Stimulated activated CD4-positive, alpha-beta T cell treated with anti-CD3 and anti-CD28 coated beads, Interleukin-15, amount 100 ng/mL, for 24 hours (primary cell): ENCODE measurements at places on chromosomes 2 and 18.

- DNase-seq: no peak
Measured at GRCh38 chr2:16114070-16114469, 173.7 kb downstream of the MYCN start.

- no peak for DNase-seq
Measured at GRCh38 chr2:179558010-179558934, 293.6 kb upstream of the SESTD1 start.

DNA sequence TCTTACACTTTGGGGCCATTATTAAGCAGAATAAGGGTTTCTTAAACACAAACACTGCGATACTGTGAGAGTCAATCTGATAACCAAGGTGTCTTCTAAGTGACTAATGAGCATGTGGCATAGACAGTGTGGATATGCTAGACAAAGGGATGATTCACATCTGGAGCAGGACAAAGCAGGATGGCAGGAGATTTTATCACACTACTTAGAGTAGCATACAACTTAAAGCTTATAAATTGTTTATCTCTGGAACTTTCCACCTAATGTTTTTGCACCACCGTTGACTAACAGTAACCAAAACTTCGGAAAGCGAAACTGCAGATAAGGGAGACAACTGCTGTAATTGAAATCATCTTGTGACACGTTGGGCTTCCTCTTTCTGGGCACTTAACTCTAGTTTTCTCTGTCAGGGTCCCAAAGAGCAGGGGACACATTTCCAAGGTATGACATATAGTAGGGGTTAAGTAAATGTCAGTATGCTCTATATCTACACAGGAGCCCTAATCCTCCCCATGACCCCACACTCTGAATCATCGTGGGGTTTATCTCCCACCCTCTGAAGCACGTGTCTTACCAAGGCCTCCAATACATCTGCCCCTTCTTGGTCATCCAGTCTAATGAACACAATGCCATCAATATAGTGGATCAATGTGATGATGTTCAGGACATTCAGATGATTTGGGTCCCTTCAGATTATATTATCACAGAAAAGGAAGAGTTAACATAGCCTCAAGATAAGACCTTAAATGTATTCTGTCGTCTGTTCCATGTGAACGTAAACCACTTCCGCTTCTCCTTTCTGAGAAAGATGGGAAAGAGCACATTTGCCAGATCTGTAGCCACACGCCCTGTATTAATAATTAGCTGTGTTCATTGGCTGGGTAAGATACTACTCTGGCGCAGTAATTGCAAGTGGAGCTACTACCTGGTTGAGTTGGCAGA, 78.7 kb downstream of the FTCDNL1 start:
- no peak for DNase-seq

GRCh38 chr2:68231061-68231372, 21.3 kb downstream of the PPP3R1 start:
- no peak for DNase-seq

GRCh38 chr18:901761-902160, 2.9 kb upstream of the ADCYAP1 start:
- no peak for DNase-seq

DNA sequence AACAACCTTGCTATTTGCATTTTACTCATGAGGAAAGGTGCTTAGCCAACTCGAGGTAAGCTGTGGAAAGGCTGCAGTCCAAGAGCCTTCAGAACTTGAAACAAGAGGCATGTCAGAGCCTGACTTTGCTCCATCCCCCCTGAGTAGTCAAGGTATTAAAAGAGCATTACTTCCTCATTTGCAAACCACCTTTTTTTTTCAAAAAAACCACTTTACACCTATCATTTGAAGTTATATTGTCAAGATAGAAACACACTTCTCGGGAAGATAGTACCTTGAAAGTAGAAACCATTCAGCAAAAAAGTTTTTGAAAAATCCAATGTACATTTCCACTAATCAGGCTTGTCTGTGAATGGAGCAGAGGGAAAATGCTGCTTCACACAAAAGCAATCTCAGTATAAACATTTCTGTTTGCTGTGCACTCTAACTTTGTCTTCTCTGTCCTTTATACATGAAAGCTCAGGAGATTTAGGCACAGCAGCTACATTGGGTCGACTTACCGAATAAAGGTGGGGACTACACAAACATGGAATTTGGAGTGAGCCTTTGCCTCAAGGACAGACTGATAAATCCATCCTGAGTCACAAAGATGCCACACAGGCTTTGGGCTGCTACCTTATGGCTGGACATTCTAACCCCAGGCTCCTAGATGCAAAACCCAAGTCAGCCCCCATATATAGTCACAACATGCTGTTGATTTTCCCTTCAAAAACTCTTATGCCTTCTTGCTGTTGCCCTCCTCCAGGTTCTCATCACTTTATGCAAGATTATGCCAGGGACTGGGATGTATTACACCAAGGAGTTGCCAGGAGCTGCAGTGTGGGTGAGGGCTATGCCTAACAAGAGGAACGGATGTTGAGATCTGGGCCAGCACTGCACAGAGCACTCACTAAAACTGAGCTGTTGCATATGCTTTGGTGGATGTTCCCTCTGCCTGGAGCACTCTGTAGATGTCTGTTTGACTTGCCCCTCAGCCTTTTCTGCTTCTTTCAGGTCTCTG, 41.4 kb upstream of the EML4 start:
- DNase-seq: no peak

DNA sequence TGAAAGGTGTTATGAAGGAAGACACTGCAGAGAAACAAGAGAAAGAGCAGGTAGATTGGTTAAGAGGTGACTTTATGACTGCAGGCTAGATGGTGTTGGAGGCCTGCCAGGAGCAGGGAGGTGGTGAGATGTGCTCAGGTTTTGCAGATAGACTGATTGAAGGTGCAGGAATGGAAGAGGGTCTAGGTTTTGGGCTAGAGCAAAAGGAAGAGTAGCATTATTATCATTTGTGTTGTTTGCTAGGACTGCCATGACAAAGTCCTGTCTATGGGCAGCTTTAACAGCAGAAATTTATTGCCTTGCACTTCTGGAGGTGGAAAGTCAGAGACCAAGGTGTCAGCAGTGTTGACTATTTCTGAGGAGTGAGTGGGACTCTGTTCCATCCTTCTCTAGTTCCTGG, 172.9 kb upstream of the SOX11 start:
- DNase-seq: no peak

- peak; percentile 45 for DNase-seq
Measured at GRCh38 chr2:195318440-195319111, 338.4 kb upstream of the SLC39A10 start.

DNA sequence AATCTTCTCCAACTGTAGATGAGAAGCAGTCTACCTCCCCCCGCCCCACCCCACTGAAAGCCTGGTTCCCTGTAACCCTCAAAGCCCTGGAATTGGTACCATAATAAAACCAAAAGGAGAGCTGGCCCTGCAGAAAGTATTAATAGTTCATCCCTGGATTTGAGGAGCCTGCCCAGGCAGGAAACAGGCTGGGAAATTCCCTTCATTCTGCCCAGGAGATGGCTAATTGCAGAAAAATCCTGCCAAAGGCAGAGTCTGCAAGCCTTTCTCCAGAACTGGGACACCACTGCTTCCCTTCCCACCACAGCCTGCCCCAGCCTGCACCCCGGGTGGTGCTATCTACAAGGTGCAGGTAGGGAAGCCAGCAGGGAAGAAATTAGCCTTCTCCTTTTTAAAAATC, 16.3 kb downstream of the GKN2 start:
- DNase-seq: no peak

DNA sequence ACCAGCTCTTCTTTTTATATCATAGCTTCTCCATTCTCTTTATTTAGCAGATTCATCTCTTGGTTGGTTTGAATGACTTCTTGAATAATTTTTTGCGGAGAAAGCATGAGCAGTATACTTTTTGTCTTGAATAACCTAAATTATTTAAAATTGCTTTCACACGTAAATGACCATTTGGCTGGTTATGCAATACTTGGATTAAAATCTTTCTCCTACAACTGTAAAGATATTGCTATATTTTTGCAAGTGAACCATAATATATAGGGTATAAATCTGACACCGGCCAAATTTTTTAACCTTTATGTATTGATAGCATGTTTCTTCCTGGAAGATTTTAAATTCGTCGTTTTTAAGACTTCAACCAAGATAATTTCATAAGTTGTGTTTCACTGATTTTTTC, 6.2 kb upstream of the ZSWIM2 start:
- no peak for DNase-seq

- DNase-seq: no peak
Measured at GRCh38 chr2:228798458-228799207, 472.5 kb downstream of the PID1 start.

DNA sequence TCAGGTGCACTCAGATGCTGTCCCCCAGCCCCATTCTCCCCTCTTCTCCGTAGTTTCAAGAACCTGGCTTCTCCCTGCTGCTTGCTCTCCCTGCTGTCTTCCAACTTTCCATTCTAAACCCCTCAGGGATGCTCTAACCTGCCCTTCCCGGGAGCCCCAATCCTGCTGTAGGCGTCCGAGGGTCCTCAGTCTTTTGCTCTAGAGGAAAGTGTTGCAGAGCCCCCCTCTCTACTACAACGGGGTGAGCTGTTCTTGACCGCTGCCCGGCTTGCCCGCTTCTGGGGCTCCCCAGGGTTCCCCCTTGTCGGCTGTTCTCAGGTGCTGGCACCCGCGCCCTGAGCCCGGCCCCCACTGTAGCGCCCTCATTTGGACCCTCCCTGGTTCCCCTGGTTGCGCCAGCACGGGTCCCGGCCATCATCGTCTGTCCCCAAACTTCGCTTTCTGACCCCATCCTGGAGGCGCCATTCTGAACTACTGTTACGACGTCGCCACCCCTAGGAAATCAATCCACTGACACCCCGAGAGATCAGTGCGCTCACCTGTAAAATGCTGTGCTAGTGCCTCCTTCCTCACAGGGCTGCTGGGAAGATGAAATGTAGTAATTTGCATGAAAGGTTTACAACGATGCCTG, 31.9 kb upstream of the REG3G start:
- no peak for DNase-seq

DNA sequence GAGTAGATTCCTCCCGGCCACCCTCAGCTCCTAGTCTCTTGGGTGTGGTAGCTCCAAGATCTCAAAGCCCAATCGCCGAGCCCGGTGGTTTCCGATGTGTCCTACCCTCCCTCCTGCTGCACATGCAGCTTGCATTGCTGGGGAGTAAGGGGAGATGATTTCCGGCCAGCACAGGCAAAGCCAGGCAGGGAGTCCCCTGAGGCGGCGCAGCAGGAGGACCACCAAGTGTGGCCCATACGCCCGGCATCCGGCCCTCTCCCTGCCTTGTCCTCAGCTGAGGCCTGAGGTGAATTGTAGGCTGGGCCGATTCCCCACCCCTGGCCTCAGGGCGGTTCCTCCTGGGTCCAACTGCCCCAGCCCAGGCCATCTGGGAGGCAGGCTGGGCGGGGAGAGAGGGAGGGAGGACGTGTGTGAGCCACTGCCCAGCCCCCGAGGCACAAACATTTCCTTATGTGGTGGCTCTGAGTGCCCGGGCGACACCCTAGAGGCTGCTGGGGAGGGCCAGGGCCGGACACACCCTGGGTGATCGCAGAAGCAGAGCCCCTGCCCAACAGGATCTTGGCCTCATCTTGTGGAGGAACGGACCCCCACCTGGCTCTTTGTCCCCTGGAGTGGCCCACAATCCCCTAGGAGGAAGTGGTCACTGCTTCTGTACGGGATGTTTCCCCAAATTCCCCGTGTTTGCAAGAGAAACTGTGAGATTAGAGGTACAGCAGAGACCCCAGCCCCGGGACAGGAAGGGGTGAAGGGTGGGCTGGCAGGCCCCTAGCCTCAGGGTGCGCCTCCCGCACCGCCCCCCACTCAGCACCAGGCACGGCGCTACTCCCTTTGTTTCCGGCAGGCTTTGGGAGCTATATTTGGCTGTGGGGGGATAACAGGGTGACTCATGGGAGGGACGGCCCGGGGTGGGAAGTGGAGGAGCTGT, 41.9 kb upstream of the PTMA start:
- DNase-seq: no peak

- no peak for DNase-seq
Measured at GRCh38 chr2:135685361-135685760, 56.3 kb upstream of the UBXN4 start.

- DNase-seq: no peak
Measured at GRCh38 chr2:236818281-236819045, 248.8 kb downstream of the ACKR3 start.

DNA sequence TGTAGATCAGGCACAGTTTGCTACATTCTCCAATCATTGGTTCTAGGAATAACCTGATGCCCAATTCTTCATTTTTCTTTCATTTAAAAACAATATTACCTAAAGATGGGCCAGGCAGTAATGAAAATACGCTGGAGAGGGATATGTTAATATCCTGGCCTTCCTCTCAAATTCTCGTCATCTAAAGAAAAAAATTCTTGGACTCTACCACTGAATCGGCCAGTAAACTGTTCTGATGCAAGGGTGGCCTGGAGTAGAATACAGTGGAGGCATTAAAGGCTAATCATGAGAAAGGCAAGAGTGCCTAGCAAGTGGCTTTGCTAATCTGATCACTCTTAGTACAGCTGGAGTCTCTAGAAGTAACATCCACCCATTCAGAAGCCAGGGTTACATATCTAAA, 157.7 kb downstream of the ANTXR1 start:
- DNase-seq: no peak

DNA sequence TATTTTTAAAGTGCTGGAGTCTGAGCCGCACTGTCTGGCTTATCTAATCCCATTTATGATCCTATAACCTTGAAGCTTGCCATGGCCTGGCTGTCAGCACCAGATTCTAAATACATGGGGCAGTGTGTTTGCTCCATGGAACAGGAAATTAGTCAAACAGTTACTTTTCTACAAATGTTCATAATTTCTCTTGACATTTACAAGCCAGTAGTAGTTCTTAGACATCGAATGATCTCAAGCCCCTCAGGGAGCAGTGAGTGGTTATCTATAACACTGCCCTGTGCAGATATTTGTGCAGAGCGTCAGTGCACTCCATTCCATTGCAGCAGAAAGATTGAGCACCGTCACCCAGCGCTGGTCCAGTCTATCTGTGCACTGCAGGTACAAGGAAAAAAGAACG, 205.2 kb downstream of the AGPS start:
- no peak for DNase-seq

DNA sequence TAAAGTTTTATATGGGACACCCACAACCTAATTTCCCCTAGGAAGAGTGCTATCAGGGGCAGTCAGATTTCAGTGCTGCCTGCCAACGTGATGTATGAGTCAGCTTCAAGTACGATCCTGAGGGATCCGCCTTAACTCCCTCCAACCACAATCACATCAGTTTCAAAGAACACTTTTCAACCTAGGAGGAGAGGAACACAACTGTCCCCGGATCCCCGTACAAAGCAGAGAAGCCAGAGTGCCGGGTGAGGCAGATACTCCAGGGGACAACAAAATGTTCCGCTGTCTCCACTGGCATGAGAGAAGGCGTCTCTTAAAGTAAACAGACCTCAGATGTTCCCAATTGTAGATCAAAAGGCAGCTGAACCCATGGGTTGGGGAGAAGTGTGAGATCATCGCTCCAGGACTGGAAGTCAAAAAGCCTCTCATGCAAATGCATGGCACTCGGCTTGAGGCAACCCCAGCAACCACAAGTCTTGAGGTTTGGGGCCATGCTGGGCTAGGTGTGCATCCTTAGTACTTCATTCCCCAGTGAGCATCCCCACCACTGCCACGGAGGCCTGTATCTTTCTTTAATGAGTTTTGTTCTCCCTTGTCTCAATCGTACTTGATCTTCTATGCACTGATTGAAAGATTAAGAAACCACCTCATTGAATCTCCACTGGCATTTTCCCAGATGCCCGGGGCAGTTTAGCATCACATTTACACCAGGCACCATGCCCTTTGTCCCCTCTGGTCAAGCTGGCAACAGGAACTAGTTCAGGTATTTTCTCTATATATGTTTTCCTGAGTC, 91.0 kb upstream of the CCBE1 start:
- DNase-seq: no peak
